CD4-positive, alpha-beta T cell treated with Interleukin-4 for 1 hour (primary cell): ENCODE measurements at places on chromosomes 7 and 10.

- no peak for DNase-seq
These were observed 83.4 kb downstream of the ARID5B start for GRCh38 chr10:61984803-61985418.

DNA sequence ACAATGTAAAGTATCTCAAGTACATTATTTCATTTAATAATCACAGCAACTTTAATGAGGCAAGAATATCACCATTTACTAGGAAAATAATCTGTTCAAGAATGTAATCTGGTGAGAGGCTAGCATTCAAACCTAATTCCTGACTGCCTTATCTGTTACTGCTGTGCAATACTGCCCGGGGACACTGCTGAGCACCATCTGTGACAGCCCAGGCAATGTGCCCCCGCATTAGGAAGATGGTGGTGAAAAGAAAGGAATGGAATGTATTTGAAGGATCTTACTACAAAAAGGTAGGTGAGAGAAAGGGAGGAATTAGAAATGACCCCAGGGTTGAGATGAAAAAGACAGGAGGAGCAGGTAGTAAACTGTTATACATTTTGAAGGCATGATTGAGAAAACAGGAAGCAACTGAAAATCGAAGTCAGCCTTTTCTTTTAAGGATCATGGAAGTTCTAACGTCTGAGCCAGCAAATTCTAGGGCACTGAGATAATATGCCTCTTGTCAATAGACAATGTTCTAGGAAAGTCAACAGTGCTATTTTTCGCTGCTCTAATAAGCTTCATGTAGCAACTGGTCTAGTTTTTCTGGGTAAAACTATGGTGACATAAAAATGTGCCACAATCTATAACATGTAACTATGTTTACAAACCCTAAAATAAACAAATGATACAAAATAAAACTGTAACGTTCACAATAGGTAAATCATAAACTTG lies 90.4 kb downstream of the ETV1 start:
- DNase-seq, result no peak

DNA sequence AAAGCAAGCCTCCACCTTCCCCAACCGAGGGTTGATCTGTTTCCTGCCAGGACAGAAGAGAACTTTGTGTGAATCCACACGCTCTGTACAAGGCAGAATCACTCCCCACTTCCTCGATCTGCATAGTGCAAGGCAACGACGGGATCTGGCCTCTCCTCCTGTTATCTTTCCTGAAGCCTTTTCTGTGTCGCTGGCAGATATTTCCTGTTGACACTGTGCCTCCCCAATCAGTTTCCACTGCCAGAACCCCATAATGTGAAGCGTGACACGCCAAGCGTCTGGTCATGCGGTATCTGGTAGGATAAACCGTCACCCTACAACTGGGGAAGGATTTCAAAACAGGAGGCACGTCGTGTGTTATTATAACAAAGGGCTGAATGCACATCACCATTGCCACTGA lies 57.2 kb downstream of the FAM171A1 start:
- DNase-seq, result no peak

GRCh38 chr7:133733401-133733800 lies 393.7 kb upstream of the LRGUK start:
- DNase-seq, result no peak
